ENCODE measurements at places on chromosomes 12 and 14.

- no peak for DNase-seq
These were observed 3.6 kb downstream of the PAPLN start for GRCh38 chr14:73240816-73241480.

DNA sequence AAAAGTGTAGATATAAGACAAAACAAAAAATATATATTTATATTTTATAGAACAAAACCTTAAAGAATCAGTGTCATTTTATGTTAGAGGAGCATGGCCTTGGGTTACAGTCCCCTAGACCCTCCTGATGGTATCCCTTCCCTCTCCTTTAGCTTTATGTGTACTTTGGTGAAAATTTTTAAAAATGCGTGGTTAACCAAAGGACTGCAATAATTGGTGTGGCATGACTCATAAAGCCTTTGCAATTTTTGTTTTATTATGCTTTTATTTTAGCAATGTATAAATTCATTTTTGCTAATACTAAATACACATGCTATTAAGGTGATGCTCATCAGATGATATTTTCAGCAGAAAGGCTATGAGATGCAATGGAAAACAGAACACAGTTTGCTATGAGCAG lies 264.4 kb downstream of the SYT1 start:
- no peak for DNase-seq

DNA sequence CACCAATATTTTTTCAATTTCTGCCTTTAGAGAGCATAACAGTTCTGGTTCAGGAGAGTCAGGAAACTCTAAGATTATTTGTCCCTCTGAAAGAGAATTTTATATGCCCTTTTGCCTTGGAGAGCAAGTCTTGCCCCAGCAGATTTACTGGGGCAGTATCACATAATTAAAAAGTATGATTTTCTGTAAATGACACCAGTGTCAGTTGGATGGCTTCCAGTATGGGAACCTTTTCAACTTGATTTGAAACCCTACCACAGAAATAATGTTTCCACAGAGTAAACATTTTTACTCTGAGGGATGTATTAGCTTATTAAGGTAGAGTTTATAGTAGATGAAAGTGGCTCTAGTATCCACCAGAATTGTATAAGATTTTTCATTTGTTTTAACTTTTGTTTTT lies 15.4 kb downstream of the NOPCHAP1 start:
- no peak for DNase-seq

DNA sequence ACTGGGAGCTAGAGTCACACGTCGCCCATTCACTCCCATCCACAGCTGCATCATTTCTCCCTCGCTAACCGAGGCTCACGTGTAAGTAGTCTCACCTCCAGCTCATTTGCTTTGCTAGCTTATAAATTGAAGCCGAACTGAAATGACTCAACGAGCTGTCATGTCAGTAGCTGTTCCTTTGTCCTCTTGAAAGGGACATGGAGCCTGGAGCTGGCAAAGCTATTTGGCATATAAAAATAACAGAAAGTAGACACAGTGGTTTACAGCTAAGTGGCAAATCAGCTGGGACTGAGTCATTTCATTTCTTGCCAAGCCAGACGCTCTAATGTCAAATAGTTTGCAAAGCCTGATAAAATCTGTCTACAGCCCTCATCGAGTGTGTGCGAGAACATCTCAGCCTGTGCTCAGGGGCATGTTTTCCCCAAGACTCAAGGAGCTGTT lies 114.4 kb upstream of the TMEM233 start:
- DNase-seq, result no peak

- no peak for DNase-seq
These were observed 26.6 kb downstream of the FBXO34 start for GRCh38 chr14:55297611-55298499.

GRCh38 chr12:46948936-46949545 lies 123.2 kb upstream of the SLC38A4 start:
- no peak for DNase-seq

GRCh38 chr14:58787592-58787991 lies 149.8 kb downstream of the DACT1 start:
- no peak for DNase-seq

- DNase-seq, result no peak
These were observed 127.7 kb upstream of the FOXN3 start for GRCh38 chr14:89544636-89545301.

- DNase-seq, result no peak
These were observed 393 bp upstream of the DCAF5 start for GRCh38 chr14:69153152-69153872.

All from T follicular helper cell (primary cell).